ENCODE measurements at places on chromosomes 6 and 20.

- peak; percentile 37 for DNase-seq
These were observed 14.8 kb downstream of the FAXC start for GRCh38 chr6:99334526-99335127.

GRCh38 chr6:65064844-65065243 lies 642.2 kb downstream of the EYS start:
- no peak for DNase-seq

DNA sequence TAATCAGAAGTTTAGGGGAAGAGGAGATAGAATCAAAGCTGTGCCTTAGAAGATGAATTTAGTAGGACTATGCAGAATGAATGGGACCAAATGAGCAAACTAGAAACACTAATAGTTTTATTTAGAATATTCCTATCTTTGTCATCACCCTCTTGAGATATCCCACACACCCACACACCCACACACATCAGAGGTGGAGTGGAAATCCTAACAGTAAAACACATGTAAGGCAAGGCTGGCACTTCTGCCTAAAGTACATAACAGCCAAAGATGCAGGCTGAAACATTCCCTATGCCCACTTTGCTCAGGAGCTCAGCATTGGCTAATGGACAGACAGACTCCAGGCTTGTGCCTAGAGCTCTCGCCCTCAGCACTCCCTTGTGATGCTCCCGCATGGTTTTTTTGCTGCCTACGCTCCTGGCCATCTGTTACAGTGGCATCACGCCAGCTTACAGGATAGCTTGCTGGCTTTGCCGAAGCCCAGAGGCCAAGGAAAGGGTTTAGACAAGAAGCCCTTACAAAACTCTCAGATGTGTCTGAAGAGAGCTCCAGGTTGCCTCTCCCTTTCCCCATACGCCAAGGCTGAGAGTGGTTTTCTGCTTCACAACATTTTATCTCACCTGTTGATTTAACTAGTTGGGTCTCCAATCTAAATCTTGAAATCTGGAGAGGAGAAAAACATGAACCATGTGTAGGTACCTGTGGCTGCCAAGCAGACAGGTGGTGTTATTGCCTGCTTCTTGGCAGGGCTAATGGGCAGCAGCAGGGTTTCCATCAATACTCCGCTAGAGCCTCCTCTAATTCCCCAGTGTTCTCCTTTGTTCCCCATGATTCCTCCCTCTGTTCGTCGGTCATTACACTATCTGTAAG lies 282.6 kb upstream of the ID4 start:
- no peak for DNase-seq

GRCh38 chr6:144006736-144007477 lies 1.2 kb downstream of the PLAGL1 start:
- DNase-seq: no peak

GRCh38 chr6:13262302-13263230 lies 65.8 kb downstream of the TBC1D7 start:
- DNase-seq: no peak

GRCh38 chr6:63739094-63739687 lies 103.6 kb downstream of the PHF3 start:
- DNase-seq: no peak

- DNase-seq: peak; percentile 47
These were observed 1.7 kb downstream of the ULBP1 start for GRCh38 chr6:149965194-149966020.

DNA sequence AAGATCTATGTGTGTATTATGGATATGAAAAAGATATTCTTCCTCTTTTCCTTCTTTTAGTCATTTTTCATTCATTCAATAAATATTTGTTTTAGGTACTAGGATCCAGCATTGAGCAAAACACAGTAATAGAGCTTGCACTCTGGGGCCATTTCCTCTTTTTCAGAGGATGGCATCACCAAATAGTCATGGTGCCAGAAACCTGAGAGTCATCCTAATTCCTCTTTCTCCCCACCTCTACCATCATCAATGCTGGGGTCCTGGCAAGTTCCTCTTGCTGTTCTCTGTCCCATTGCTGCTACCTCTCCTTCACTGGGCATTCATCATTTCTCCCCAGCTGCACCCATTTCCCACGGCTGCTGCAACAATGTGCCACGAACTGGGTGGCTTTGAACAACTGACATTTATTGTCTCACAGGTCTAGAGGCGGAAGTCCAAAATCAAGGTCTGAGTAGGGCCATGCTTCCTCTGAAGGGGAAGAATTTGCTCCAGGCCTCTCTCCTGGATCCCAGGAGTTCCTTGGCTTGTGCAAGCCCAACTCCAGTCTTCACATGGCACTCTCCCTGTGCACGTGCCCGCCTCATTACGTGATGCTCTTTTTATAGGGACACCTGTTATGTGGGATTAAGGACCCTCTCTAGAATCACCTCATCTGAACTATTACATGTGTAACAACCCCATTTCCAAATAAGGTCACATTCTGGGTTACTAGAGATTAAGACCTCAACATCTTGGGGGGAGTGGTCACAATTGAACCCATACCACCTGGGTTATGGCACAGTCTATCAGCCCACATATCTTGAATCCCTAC lies 9.5 kb upstream of the IGF2R start:
- DNase-seq: no peak

- DNase-seq: no peak
These were observed 8.8 kb downstream of the TMEM151B start for GRCh38 chr6:44278774-44279697.

GRCh38 chr6:40960742-40961430 lies 78.1 kb downstream of the UNC5CL start:
- DNase-seq: no peak

GRCh38 chr6:144262470-144263369 lies 22.4 kb upstream of the UTRN start:
- no peak for DNase-seq

GRCh38 chr20:15122613-15123012 lies 785.2 kb upstream of the FLRT3 start:
- no peak for DNase-seq

- no peak for DNase-seq
These were observed 292.1 kb downstream of the LAMA2 start for GRCh38 chr6:129175066-129175465.

GRCh38 chr6:46993846-46994245 lies 48.3 kb downstream of the ADGRF1 start:
- DNase-seq: no peak

- no peak for DNase-seq
These were observed 999 bp downstream of the THBS2 start for GRCh38 chr6:169252505-169253189.

DNA sequence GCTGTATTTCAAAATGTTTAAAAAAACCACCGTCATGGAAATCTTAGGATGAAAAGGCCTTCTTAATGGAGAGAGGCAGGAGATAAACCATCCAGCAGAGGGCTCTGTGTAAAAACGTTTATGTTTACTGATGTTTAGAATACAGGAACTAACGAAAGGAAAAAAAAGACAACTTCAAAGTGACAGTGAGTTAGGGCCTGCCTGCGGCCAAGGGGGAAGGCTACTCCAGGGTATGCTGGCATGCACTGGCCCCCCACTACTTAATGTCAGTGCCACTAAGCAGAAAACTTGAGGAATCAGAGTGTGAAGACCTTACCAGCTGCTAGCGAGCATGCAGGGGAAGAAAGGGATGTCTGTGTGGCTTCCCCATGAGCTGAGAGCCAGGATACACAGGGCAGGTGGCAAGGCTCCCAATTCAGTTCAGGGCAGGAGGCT lies 47.7 kb downstream of the AKAP7 start:
- DNase-seq: peak; percentile 13

Data from GM13976 (cell line).